ENCODE measurements at places on chromosomes 16 and 17.

- DNase-seq = no peak
Measured at GRCh38 chr17:13952009-13952750, 117.1 kb upstream of the COX10 start.

- no peak for DNase-seq
Measured at GRCh38 chr17:82012640-82013295, 9.9 kb downstream of the CENPX start.

DNA sequence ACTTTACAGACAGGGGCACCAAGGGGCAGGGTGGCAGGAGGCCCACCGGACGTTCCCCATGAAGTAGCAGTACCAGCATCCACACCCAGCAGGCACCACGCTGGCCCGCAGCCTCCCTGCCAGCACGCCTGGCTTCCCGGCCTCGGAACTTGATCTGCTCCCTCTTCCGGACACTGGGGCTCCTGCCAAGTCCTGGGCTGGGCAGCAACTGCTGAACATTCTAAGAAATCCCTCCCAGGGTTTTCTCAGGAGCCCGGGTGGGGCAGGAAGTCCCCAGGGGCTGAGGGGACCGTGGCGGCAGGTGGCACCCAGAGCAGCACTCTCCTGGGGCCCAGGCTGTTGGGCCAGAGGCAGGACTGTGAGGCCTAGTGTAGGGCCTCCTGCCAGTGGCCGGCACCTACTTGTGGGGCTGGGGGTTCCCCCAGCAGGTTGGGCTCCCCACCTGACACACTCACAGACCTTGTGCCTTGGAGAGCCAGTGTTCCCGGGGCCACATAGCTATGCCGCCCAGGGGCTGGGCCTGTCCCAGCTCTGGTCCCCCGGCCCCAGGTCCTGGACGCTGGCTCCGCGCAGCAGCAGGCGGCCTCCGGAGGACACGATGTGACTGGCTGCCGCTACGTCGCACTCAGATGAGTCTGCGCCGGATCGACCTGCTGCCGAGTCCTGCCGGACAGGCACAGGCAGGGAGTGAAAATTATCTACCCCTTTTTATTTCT is 86.2 kb upstream of the CBX4 start:
- DNase-seq = peak; percentile 23

- no peak for DNase-seq
Measured at GRCh38 chr17:49646391-49647255, 31.3 kb downstream of the SPOP start.

GRCh38 chr17:67431249-67432015 is 54.4 kb downstream of the PITPNC1 start:
- peak; percentile 23 for DNase-seq

GRCh38 chr17:4891411-4892410 is 7.6 kb upstream of the C17orf107 start:
- no peak for DNase-seq

- no peak for DNase-seq
Measured at GRCh38 chr17:73189417-73190099, 3.3 kb upstream of the COG1 start.

DNA sequence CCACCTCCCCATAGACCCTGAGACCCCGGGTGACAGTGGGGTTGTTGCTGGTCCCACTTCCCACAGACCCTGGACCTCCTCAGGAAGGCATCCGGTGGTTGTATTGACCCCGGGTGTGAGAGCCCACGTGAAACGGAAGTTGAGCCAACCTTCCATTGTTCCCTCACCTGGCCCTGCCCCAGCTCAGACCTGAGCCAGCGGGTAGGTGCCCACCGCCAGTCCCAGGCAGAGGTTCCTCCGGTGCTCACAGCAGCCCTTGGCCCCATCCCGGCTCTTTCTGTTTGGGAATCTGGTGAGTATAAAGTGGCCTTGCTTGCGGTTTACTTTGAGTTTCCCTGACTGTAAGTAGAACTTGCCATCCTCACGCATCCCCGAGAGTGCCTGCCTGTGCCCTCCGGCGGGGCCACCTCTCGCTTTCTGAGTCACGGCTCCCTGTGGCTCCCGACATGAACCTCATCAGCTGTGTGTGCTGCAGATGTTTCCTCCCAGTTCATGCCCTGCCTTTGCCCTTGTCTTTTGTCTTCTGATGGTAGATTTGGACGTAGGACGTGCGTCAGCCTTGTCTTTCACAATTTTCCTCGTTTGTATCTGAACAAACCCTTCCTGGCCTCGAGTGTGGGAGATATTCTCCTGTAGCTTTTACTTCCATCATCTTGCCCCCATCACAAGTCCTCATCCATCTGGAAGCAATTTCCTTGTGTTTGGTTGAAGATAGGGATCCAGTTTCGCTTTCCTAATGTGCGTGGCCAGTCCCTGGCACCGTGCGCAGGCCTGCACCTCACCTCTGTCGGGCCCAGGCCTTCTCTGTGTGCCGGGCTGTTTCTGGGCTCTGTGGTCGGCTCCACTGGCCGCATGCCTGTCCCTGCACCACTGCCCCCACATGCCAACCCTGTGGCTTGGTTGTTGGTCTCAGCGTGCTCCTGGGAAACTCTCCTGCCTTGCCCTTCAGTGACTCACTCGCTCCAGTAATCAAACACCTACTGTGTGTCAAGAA is 76.0 kb downstream of the METRNL start:
- peak; percentile 97 for DNase-seq

DNA sequence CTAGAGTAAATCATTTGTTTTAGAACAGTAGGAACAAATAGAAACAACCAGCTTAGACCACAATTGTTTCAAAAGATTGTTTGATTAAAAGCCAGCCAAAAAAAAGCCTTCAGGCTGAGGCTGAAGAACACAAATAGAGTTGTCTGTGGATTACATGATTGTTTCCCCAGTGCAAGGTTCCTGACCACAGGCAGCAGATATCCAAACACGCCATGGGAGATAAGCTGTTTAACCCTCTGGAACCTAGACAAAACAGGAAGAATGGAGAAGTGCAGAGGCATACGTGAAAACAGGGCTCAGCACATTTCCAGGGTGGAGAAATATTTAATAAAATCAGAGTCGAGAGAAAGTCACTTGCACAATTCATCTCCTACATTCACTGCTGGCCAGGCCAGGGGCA is 21.0 kb downstream of the ATPAF2 start:
- DNase-seq = no peak

GRCh38 chr17:79517827-79518584 is 92.8 kb downstream of the RBFOX3 start:
- no peak for DNase-seq

DNA sequence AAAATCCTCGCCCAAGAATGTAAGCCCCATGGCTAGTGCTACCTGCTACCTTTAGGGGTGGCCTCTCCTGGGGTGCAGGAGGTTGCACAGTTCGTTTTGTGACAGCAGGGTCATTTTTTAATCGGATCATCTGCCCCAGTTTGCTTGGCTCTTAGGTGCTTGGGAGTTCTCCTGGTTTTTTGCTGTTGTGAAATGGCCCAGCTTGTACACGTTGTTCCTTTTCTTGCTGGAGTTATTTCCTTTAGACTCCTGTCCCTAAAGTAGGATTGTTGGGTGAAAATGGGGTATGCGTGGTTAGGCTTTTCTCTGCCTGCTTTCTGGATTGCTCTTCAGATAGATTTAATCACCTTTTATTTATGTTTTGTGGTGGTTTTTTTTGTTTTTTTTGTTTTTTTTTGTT is 25.8 kb downstream of the ABCC1 start:
- DNase-seq = no peak

DNA sequence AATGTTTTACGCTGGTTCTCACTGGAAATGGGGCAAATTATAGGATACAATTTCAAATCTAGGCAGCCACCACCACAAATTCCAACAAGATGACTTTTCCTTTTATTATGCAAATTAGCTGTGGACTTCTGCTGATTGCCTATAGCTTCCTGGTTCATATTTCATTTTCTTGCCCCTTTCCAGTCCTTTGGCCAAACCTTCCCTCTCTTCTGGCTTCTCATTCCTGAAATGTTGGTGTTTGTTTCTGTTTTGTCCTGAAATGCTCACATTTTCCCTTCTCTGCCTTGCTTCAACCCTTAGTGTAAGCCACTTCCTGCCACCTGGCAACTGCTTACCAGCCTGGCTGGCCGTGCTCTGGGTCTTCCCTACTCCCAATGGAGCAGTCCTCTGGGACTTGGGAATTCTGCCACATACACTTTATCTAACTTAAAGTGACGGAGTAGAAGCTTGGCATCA is 14.0 kb downstream of the PRSS54 start:
- DNase-seq = peak; percentile 51

DNA sequence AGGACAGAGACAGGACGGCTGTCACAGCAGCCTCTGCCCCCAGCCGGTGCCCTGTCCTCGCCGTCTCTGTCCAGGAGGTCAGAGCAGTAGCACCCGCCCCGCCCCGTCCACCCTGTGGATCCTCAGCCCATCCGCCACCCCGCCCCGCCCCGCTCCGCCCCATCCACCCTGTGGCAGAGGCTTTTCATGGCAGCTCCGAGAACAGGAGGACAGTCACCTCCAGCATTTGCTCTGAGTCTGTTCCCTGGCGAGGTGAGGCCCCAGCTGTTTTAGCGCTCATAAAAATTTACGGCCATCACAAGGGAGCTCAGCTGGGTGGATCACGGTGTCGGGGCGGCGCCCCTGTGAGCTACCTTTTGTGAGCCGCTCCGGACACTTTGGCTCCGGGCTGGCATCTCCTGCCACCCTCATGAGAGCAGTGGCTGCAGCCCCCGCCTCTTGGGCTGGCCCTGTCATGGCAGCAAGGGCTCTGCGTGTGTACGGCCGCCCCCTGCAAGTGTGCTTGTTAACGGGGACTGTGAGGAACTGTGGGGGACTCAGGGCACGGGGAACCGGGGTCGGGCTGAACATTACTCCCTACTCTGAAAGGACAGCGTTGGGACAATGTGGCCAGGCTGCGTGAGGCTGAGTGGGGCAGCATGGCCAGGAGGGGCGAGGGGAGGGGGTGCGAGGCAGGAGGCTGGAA is 32.3 kb upstream of the GNG13 start:
- DNase-seq = no peak

DNA sequence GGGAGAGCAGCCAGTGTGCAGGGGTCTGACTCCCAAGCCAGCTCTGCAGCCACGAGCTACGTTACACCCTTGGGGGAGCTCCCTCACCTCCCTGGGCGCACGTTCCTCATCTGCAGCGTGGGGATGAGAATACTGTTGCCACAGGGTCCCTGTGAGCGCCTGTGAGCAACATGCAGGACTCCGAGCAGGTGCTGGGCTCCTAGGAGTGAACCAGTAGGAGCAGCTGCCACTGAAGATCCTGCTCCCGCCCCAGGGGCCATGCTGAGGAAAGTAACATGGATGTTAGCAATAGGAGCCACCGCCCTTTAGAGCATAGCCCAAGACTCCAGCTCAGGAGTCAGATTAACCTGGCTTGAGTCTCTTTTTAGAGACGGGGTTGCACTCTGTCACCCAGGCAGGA is 15.9 kb downstream of the DNAAF1 start:
- no peak for DNase-seq

DNA sequence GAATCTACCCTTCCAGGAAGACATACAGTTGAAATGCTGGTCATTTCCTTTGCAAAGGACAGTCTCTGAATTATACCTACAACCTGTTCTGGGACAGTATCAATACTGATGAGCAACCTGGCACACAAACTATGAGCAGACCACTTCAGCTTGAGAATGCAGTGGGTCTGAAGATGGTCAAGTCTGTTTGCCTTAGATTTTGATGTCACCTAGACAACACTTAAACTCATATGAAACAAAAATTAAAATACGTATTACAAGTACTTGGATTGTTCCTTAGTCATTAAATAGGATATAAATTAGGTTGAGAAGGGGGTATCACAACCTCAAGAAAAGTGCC is 3.5 kb downstream of the SRSF2 start:
- DNase-seq = no peak

DNA sequence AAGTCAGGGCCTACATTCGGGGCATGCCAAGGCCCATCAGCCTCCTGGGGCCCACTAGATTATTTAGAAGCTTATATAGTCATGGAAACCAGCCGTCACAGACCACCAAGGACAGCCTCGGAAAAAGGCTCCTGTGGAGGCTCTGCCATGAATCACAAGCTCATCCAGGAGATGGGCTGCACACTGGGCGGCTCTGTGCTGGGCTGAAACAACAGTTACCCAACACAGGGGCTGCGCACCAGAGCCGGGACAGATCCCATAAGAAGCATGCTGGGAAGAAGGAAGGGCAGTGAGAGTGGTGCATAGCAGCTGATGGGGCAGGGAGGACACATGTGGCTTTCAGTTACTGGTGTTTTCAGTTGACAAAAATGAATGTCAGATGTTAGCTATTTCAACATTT is 67.7 kb upstream of the GSG1L start:
- no peak for DNase-seq

DNA sequence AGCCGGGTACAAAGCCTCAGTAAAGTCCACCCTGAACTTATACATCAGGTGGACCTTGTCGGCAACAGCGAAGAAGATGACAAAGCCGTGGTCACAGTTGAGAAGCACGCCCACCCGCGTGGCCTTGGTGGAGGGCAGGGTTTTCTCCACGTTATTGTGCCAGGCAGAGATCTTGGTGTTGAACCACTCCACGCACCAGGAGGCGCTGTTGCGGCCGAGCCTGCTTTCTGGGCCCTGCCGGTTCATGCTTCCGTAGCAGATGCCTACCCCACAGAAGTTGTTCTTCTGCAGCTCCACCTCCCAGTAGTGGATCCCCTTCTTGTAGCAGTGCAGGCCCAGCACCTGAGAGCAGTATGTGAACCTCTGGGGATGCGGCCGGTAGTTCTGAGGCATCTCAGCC is 22.1 kb downstream of the TRIM25 start:
- DNase-seq = no peak

GRCh38 chr16:88804552-88805339 is 1.2 kb downstream of the CDT1 start:
- DNase-seq = no peak

GRCh38 chr16:58855291-58855863 is 121.3 kb upstream of the GOT2 start:
- DNase-seq = no peak

GRCh38 chr17:48483471-48484131 is 47.2 kb downstream of the HOXB1 start:
- peak; percentile 84 for DNase-seq

GRCh38 chr16:84593825-84594724 is 23.8 kb downstream of the COTL1 start:
- DNase-seq = no peak

GRCh38 chr16:53282975-53283946 is 151.0 kb upstream of the RBL2 start:
- no peak for DNase-seq

GRCh38 chr16:84503751-84504395 is 586 bp downstream of the MEAK7 start:
- no peak for DNase-seq

DNA sequence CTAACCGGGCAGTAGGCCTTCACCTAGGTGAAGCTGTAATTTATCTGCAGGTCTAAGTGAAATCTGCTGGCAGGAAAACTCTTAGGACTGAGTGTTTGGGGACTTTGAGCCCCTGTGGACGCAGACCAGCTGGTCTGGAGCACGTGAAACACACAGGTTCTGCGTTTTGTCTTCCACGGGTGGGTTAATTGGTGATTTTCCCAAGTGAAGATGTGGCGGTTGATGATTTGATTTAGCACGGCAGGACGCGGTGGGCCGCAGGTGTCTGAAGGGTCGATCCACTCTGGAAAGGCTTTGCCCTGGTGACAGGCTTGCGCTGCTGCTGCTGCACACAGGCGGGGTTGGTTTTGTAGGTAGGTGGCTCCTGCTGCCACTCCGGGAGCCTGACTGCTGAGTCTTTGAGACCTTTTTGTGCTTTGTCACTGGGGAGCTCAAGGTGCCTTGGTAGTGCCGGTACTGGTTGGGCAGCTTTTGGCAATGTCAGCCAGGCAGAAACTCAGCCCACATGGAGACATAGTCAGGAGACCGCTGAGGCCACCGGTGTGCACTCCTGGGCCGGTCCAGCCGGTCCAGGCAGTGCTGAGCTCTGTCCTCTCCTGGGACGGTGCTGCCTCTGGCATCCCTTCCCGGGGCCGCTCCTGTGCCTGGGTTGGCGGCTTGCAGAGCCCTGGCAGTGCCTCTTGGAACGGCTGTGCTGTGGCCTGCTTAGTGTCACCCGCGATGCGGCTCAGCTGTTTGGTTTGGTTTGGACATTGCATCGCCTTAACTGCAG is 2.3 kb downstream of the BAIAP2 start:
- no peak for DNase-seq

Measured in AG09319 (cell line).